Tibial nerve (tissue), 4 donors: ENCODE measurements at places on chromosomes 1 and 21.

DNA sequence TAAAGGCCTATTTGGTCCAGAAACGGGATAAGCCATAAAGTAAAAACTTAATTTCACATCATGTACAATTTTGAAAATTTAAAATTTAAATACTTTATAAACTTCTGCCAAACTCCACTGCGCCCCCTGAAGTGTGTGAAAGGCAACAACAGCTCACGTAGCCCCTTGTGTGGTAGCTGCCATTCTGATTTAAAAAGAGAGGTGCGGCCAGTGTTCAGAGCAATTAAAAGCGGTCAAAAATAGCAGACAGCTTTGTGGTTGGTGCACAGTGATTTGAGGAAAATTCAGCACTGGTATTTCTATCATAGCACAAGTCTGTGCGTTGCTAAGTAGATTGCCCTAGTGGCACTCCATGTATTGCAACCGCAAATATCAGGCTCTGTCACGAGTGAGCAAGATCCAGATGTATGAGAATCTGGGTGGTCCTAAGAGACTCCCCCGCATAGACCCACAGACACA lies 122.5 kb downstream of the ATG4C start:
- DNase-seq, result no peak

DNA sequence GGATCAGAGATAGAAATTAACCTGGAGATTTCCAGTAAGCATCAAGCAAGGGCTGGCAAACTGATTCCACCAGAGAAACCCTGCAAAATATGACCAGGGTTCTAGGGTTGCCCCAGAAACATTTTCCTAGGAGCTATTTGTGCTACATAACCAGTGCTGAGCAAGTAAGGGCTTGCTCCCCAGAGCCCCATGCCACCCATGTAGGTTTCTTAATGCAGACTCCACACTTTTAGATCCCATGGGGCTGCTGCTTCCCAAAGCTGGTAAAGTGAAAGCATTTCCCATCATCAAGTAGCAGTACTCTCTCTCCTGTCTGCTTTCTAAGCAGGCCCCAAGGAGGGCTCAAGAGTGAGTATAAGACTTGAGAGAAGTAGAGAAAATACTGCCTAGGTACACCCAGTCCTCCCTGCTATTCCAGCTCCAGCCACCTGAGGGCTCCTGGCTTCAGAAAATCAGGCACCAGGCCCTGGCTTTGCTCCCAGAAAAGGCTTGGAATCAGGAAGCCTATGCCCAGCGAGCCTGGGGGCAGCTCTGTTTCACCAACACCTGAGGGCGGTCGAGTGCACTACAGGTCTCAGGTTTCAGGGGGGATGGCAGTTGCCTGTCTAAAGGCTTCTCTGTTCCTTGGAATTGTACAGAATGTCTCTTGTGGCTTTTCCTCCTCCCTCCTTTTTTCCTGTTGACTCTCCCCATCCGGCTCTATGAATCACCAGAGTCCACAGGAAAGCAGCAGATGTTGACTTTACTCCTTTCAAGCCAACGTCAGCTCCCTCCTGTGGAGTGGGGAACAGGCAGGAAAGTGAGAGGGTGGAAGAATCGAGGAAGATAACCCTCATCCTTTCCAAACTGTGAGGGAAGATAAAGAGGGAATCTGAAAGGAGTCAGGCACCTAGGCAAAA lies 6.2 kb upstream of the ANKRD35 start:
- DNase-seq, result peak; percentile 99

DNA sequence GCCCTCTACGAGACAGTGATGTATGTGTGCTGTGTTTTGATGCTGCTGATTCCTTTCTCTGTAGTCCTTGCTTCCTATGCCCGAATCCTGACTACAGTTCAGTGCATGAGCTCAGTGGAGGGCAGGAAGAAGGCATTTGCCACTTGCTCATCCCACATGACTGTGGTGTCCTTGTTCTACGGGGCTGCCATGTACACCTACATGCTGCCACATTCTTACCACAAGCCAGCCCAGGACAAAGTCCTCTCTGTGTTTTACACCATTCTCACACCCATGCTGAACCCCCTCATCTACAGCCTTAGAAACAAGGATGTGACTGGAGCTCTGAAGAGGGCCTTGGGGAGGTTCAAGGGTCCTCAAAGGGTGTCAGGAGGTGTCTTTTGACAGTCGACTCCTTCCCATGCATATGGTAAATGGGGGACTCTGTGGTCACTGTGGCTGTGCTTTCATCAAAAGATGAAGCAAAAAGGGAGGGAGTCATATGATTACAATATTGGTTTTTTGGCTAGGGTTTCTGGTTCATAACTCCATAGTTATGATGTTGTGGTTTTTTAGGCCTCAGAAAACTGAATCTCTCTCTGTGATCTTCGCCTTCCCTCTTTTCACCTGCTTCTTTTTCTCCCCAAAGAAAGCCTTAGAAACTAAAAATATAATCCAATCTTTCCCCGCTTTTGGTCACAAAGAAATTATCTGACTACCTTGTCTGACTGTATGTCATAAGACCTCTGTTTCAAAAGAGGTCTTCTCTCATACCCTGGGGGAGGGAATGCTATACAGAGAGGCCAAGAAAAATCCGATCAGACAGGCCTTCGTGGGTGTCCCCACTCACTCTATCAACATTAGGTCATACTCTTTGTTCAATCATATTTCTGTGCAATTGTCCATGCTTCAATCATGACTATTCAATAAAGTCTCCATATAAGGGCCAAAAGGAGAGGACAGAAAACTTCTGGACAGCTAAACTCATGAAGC lies 4.2 kb downstream of the OR2T1 start:
- no peak for DNase-seq

GRCh38 chr1:156149374-156150332 lies 3.7 kb upstream of the SEMA4A start:
- no peak for DNase-seq

- DNase-seq, result no peak
Measured at GRCh38 chr21:41653954-41654491, 112.8 kb downstream of the RIPK4 start.

GRCh38 chr1:167722152-167722869 lies 529 bp downstream of the MPZL1 start:
- no peak for DNase-seq

- DNase-seq, result no peak
Measured at GRCh38 chr1:91585502-91585901, 84.9 kb downstream of the CDC7 start.

- peak; percentile 69 for DNase-seq
Measured at GRCh38 chr1:227945891-227946623, 1.7 kb downstream of the WNT9A start.

DNA sequence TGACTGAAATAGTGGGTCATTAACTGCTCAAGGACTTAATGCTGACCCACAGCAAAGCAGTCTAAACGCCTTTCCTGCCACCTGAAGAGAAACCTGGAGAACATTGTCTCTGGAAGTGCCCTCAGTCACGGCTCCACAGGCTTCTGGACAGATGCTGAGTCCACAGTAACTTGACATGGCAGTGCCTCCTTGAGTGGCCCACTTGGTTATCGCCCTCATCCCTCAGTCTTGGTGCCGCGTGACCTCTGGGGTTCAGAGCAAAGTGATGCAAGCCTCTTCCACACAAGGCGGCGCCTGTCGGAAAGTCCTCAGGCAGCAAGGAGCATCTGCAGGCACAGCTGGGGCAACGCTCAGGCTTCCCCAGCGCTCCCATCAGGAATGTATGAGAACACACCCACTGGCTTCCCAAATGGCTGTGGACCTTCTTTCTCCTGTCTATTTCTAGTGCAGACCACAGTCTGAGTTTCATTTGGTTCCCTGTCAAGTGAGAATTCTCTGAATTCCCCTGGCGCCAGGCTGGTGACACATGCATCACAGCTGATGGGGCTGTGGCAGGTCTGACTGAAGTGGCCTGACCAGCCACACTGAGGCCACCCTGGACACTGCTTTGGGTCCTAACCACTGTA lies 13.0 kb upstream of the ANGPTL7 start:
- DNase-seq, result no peak

- no peak for DNase-seq
Measured at GRCh38 chr1:151485685-151486255, 25.4 kb upstream of the CGN start.

DNA sequence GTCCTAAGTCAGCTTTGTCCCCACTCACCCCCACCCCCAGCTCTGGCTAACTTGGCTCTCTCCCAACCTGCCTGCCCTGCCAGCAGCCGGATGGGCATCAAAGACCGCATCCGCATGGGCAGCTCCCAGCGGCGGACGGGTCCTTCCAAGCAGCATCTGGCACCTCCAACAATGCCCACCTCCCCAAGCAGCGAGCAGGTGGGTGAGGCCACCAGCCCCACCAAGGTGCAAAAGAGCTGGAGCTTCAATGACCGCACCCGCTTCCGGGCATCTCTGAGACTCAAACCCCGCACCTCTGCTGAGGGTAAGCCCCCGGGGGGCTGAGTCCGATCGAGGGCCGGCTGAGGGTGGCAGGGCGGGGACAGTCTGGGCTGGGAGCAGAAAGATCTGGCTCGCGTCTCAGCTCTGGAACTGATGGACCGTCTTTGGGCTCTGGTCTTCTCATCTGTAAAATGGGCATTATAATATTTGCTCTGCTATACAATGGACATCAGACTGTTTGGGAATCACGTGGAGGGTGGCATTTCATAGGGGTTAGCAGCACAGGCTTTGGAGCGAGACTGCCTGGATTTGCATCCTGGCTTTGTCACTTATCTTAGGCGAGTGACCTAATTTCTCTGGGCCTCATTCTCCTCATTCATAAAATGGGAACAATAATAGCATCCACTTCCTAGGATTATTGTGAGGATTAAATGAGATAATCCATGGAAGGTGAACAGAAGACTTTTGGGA lies 31.0 kb downstream of the CITED4 start:
- no peak for DNase-seq

DNA sequence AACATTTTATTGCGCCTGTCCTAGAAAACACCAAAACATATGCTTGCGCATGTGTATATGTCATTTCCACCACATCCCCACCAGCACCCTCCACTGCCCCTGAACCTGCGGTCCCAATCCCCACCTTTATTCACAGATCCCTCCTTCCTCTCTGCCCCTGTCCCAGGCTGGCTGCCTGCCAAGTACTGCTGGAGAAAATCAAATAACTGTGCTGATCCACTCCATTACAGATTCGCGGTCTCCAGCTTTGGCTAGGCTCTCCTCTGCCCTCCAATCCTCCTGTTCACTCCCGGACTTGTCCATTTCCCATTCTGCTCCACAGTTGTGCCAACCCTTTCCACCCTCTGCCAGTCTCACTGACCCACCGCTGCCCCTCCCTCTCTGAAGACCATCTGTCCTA lies 59.3 kb upstream of the GJB5 start:
- no peak for DNase-seq

GRCh38 chr21:46247699-46248421 lies 19.3 kb upstream of the LSS start:
- no peak for DNase-seq

DNA sequence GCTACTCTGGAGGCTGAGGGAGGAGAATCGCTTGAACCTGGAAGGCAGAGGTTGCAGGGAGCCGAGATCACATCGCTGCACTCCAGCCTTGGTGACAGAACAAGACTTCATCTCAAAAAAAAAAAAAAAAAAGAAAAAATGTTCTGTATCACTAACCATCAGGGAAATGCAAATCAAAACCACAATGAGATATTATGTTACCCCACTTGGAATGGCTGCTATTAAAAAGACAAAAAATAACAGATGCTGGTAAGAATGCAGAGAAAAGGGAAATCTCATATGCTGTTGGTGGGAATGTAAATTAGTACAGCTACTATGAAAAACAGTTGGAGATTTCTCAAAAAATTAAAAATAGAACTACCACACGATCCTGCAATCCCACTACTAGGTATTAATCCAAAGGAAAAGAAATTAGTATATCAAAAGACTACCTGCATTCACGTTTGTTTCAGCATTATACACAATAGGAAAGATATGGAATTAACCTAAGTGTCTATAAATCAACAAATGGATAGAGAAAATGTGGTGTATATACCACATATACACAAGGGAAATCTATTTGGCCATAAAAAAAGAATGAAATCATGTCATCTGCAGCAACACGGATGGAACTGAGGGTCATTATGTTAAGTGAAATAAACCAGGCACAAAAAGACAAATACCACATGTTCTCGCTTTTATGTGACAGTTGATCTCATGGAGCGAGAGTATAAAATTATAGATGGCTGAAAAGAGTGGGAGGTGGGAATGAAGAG lies 62.6 kb downstream of the ABL2 start:
- DNase-seq, result no peak

GRCh38 chr1:89630048-89630447 lies 2.9 kb upstream of the LRRC8C start:
- DNase-seq, result no peak

- DNase-seq, result no peak
Measured at GRCh38 chr21:27362249-27362648, 395.4 kb upstream of the ADAMTS5 start.

- no peak for DNase-seq
Measured at GRCh38 chr1:21644348-21644747, 24.8 kb downstream of the RAP1GAP start.

GRCh38 chr1:50976890-50977574 lies 7.0 kb downstream of the CDKN2C start:
- peak; percentile 12 for DNase-seq

DNA sequence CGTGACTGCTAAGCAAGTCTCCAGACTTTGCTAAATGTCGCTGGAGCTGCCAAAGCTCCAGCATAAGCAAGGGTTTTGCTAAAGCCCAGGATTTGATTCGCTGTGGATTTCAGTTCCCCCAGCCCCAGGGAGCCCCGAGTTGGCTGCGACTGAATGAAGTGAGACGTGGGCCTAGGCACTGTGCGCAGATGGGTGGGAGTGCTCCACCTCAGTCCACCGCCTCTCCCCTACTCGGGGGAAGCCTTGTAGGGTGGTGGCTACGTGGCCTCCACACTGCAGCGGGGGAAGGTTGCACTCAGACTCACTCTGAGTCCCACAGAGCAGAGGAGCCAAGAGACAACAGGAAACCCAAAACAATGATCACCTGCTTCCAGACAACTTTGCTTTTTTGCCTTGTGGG lies 397.8 kb upstream of the VAMP3 start:
- no peak for DNase-seq

DNA sequence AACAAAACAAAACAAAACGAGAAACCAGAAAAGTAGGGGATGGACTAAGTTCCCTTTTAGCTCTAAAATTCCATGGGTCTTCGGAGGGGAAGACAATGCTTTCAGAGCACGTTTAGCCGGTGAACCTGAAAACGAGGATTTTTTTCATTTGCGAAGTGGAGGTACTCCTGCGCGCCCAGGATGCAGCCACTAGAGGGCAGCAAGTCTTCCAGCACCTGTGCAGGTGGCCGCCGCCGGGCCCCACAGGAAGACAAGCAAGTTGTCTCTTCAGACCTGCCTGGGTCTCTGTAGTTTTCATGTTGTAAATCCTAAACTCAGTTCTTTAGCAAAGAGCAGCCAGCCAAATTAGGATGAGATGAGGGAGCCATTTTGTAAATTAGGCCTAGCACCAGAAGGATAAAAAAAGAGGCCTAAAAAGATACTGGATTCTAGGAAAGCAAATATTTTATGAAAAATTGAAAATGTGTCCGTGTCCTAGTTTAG lies 17.7 kb upstream of the SNX27 start:
- peak; percentile 74 for DNase-seq

DNA sequence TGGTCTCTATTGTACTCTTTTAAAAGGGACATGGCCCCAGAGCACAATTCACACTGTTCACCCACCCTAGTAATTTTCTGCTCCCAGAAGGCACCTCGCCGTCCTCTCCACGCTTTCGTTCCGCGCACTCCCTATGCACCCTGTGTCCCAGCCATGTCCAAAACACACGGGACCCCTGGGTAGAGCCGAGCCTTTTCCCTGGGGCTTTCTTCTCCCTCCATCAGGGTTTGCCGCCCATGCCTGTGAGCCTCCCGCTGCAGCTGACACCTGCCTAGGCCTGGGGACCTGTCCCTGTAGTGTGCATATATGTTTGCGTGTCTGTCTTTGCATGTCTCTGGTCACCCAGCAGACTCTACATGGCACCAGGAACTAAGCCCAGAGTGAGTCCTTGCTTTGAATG lies 302.7 kb downstream of the PCP4 start:
- no peak for DNase-seq
